Kasumi-1 (cell line): ENCODE measurements at places on chromosomes 11 and 22.

GRCh38 chr11:11427542-11427941 lies 74.5 kb upstream of the CSNK2A3 start:
- no peak for DNase-seq

GRCh38 chr11:44659641-44660040 lies 67.1 kb upstream of the TSPAN18 start:
- no peak for DNase-seq

DNA sequence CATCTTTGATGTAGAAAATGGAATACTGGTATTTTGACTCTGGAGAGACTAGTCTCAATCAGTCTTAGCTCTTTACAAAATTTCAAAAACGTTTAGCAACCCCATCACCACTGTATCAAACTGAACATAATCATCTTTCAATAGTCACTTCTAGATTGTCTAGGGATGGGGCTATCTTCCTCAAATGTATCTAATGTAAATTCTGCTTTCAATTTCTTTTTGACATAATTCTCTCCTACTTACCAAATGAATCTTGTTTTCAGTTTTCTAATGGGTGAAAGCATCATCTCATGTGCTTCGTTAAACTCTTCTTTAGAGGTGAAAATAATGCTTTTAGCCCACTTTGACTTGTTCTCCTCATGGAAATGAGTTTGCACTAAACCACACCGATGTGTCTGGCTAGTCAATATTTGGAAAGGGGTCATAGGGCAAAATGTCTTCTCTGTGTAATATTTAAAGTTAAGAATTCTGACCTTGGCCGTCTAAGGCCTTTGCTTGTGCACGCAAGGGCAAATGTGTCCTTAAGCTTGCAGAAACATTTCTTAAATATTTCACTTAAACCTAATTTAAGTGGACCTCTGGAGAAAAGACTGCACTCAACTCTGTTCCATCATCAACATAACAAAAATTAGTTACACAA lies 5.2 kb downstream of the SIK3 start:
- DNase-seq: no peak

DNA sequence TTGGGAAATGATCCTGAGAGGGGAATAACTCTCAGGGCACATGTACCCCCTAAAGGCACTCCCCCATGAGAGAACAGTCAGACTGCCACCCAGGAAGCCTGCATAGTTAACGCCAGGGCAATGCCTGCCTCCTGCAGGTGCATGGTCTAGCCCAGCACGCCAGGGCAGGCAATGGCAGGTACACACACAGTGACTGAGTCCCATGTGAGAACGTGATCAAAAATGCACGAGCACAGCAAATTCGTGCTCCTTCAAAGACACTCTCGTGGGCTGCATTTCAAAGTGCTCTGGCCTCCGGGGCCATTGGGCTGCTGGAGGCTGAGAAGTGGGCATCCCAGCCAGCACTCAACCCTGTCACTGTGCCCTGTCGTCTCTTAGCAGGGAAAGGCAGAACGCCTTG lies 79.7 kb downstream of the SHANK2 start:
- DNase-seq: no peak

DNA sequence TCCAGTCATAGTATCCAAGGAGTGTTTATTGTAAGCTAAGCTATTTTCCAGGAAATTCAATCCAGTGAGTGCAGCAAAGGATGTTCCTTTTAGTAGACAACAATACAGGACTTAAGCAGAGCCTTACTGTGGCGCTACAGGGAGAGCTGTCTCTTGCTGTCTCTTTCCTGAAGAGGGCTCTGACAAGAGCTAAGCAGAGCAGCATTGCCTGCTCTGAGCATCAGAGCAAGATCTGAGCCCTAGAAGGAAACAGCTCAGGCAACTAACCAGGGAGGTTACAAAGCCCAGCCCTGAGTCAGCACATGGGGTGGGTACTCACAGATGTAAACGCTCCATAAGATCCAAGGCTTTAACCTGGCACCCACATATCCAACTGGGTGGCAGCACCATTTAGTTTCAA lies 8.0 kb downstream of the LAYN start:
- no peak for DNase-seq

- no peak for DNase-seq
Observed at GRCh38 chr11:120109531-120109930, 28.4 kb downstream of the TRIM29 start.

DNA sequence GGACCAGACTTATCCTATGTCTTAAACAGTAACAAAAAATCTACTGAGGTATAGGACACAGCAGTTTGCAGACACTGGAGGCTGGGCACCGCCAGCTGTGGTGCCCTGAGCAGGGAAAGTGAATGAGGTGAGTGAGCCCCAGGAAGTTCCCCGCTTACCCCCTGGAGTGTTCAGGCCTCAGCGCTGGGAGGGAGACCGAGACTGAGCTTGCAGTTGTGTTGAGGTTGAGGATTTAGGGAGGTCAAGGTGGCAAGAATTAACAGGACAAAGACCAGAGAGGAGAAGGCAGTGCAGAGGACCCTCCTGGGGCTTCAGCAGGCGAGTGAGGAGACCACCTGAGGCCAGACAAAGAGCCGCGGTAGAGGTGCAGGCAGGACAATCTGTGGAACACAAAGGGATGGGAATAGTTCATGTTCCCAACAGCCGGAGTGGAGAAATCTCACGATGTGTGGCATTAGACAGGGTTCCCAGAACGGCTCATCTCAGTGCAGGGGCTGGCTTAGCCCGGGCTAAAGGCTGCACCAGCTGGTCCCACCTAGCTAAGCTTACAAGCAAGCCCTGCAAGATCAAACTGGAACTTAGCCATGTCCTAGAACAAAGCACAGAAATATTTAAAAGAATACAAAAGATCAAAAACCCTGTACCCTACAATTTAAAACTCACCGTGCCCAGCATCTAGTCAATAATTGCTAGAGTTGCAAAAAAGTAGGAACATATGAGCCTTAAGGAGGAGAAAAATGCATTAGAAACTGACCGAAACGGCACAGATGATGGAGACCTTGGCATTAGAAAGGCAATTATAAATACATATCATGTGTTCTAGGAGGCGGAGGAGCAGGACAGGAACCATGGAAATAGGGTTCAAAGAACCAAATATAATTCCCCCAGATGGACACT lies 47.4 kb upstream of the PITPNB start:
- DNase-seq: no peak

GRCh38 chr11:72004515-72005346 lies 6.0 kb downstream of the IL18BP start:
- no peak for DNase-seq

DNA sequence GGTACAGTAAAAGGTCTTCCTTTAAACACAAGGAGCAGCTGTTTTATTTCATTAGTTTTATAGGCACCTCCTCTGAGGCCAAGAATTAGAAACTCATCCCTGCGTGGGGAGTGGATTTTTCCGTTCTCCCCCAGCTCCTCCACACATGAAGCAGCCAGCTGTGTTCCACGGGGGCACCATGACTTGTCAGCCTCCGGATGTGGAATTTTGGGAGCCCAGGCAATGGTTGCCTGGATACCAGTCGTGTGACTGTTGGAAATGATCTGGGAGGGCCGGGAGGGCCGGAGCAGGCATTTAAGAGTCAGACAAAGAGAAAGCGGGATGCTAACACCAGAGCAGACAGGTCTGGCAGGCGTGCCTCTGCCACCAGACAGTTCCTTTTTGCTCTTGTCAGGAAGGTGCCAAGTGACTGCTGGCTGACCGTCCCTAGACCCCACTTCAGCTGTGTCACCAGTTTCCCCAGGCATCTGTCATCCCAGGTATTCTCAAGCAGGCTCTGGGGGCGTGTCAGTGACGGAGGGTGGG lies 15.9 kb upstream of the CDC42EP2 start:
- DNase-seq: no peak

DNA sequence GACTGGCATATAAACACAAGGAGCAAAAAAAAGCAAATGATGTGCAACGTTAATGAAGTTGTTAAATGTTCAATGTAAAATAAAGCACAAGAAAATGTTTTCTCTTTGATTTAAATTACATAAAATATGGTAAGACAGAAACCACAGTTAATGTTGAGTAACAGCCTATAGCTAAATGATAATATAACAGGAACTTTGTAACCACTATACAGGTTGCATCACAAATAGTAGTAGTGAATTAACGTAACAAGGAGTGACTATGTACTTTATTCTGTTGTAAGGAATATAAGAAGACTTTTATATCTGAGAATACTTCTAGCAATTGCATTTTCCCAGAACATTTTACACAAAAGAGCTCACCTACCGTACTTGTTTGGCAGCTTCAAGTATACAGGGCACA lies 16.9 kb downstream of the SAAL1 start:
- peak; percentile 33 for DNase-seq

DNA sequence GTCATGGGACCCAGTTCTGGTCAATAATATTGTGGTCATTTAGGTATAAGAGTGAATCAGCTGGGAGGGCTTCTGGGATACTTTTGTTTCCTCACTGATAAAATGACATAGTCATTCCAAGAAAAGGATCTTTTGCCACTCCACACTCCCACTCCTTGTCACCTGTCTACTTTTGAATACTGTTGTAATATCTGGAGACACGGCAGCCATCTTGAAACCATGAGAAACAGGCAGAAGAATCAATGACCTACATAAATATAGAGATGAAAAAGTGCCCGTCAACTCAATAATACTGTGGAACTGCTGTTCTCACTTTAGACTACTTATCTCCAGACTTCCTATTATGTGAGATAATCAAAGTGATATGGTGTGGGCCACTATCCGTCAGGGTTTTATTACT lies 154.2 kb downstream of the CCDC34 start:
- no peak for DNase-seq

GRCh38 chr11:67302571-67303131 lies 679 bp upstream of the SSH3 start:
- DNase-seq: peak; percentile 44

DNA sequence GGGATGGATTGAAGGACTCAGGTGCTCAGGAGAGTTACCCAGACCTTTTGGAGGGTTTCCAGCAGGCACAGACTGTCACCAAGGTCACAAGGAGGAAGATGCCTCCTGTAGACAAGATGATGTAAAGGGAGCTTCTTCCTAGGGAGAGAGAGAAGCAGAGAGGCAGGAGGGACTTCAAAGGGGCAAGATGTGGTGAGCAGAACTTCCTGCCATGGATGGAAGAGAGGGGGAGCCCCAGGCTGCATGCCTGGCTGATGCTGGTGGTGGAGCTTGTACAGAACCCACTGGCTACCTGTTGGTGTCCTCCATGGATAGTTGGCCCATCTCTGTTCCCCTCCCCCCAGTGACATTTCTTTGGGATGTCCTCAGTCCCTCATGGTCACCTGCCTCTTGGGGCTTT lies 4.2 kb downstream of the HEPN1 start:
- no peak for DNase-seq

DNA sequence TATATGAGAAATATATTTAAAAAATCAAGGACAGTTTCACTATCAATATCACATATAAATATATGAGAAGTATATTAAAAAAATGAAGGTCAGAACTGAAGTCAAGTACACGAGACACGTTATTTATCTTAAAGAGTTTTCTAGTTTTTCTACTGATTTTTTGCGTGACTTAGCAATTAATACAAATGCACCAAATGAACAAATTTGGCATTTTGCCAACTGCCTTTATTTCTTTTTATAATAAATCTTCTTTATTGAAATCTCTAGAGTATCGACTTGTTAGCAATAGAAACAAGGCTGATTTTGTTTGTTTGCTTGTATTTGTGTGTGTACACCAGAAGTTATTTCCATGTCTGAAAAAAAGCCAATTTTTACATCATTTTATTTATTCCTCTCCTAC lies 1684.7 kb upstream of the RAG2 start:
- DNase-seq: no peak
